DMS79 (cell line): ENCODE measurements at places on chromosomes 3 and 15.

- no peak for DNase-seq
These were observed 56.6 kb downstream of the RFTN1 start for GRCh38 chr3:16456784-16457415.

DNA sequence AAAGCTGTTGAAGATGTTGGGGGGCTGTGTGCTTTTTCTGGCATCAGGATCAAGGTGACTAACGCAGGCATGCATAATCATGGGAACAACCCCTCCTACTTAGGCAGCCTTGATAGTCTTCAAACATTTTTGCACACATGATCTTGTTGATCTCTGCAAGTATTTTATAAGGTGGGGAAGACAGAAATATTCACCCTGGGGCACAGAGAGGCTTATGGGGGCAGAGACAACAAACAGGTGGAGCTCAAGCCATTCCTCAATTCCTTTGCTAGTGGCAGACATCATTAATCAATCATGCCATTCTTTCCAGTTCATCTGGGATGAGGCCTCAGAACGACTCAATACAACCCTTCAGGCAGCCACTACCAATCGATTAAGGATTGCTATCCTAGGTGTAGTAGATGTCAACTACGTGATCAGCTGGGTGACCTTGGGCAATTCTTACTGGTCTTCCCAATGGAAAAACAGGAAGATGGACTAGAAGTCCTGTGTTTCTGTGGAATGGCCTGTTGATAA is 110.3 kb upstream of the SMAD3 start:
- no peak for DNase-seq

DNA sequence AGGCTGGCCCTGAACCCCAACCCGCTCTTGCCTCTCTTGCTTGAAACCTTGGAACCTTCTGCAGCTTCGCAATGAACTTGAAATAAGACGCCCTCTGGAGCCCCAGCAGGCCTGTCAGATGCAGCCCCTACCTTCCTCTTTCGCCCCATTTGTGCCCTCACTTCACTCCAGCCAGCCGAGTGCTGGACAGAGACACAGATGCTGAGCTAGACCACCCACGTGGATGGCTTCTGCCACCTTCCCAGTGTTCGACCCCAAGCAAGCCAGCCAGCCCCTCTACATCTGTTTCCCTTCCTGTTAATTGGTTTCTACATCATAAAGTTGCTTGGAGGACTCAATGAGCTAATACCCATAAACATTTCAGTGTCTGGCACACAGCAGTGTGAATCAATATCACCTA is 23.8 kb upstream of the SNRPA1 start:
- DNase-seq: no peak

DNA sequence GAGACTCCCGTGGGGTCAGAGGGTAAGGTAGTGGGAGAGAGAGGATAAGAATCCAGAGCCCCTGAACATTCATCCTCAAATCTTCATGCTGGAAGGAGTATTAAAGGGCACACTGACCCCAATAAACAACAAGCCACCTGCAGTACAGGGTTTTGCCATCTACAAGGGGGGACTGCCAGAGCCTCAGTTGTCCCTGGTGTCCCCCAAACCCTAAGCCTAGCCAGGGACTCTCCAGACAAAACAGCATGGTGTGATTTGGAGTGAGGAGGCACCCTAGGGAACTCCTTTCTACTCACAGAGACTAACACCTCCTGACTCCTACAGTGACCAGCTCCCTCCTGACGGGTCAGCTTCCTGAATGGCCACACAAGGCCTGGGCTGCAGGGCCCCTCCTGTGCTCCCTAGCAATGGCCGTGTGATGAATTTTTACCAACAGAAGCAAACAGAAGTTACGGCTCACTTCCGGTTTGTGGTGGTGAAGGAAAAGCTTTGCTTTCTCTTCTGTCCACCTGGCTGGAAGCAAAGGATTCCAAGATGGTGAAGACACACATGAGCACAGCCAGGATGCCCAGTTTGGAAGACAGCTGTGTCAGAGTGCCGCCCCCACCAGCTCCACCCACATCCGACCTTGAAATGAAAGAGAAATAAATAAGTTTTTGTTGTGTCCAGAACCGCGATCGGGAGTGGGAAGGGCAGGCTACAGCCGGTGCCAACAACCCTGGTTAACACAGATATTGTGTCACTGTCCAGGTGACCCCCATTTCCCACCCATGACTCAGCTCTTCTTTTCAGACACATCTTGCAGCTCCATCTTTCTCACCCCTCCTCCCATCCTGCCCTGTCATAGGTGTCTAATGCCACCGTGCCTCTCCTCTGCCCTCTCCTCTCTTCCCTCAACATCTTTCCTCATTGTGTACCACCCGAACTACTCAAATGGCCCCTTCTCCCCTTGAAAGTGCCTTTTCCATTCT is 69.6 kb upstream of the ATP13A3 start:
- no peak for DNase-seq

DNA sequence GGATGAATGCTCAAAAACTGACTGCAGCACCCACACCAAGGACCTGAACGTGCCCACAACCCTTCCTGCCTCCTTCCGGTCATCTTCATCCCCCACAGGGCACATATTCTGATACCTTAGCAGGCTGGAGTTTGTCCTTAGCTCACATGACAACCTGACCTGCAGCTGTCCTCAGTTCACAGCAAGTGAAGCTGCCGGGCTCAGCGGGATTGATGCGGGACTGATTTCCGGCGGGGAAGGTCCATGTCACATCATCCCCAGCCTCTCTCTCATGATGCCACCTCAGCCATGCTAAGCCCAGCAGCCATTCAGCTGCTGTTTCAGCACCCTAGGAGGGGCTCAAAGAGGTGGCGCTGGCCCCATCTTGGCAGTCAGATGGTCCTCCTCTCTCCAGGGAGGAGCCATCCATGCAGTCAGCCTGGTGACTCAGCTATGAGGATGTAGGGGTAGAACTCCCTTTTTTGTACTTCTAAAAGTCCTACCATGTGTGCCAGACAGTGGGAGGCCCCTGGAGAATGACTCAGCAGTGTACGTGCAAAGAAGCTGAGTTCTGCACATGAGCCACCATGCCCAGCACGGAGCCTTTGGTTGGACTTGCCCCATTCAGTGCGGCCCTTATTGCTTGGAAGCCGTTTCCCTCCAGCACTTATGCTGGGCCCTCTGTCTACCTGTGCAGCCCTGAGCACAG is 9.5 kb downstream of the CA12 start:
- no peak for DNase-seq

DNA sequence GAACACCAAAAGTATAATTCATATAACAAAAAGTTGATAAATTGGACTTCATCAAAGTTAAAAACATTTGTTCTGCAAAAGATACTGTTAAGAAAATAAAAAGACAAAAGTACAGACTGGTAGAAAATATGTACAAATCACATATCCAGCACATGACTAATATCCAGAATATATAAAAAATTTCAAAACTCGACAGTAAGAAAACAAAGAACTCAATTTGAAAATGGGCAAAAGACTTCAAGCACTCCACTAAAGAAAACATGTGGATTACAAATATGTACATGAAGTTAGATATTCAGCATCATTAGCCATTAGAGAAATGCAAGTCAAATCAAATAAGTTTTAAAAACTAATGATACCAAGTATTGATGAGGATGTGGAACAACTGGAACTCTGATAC is 6.7 kb downstream of the GK5 start:
- DNase-seq: no peak

DNA sequence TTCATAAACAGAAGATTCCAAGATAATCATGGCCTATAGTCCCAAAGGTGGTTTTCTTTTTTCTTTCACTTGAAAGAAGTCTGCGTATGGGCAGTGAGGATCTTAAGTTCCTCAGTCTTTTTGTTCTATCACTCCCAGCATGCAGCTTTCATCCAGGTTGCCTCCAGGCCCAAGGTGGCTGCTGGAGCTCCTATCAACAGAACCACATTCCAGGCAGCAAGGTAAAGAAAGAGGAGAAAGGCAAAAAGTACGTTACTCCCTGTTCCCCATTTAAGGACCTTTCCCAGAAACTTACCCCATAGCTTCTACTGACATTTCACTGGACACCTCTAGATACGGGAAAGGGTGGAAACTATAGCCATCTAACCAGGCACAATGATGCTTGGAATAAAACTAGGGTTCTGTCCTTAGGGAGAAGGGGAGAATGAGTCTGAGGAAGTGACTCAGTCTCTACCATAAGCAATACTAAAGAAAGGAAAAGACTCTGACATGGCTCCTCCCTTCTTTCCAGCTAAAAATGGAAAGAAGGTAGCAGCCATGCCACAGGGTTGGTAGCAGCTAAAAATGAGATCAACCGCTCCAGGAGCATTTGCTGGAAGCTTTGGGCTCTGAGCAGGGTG is 313.9 kb upstream of the NR2E3 start:
- DNase-seq: no peak

- DNase-seq: no peak
These were observed 651.6 kb downstream of the NTRK3 start for GRCh38 chr15:87604857-87605446.

- DNase-seq: no peak
These were observed 95.2 kb upstream of the C3orf80 start for GRCh38 chr3:160130071-160130470.

DNA sequence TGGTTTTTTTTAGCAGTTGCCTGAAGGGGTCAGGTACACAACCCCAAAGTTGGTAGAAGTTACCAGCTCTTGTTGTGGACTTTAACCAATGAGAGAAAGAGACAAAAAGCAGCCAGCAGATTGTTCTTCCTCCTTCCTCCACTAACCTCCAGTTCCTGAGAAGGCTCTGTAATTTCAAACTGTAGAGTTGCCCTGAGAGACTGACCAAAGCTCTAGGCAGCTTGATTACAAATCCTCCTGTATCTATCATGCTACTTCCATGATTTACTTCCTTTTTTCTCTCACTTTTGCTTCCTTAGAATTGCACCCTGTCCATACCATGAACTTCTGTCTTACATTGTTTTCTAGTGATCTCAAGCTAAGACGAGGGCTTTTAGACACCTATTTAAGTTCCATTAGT is 29.2 kb downstream of the NSUN3 start:
- no peak for DNase-seq

GRCh38 chr3:66394019-66394752 is 106.6 kb downstream of the LRIG1 start:
- DNase-seq: no peak

- no peak for DNase-seq
These were observed 131.7 kb downstream of the CTNNB1 start for GRCh38 chr3:41331041-41331440.

DNA sequence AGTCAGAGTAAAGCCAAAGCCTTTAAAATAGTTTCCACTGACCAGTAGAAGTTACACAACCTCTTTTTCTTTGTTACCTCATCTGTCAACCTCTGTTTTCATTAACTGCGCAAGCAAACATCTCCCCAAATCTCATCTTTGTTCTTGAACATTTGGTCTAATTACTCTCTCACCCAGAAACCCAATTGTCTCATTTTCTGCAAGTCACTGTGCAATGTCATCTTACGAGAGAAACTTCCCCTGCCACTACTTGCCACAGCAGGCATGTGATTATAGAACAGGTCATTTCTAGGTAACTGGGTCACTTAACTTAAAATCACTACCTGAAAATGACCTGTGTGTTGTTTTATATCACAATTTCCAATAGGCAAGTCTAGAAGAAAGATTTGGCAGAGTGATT is 159.4 kb downstream of the SI start:
- DNase-seq: no peak

GRCh38 chr3:32703491-32703972 is 18.5 kb downstream of the CNOT10 start:
- DNase-seq: no peak

DNA sequence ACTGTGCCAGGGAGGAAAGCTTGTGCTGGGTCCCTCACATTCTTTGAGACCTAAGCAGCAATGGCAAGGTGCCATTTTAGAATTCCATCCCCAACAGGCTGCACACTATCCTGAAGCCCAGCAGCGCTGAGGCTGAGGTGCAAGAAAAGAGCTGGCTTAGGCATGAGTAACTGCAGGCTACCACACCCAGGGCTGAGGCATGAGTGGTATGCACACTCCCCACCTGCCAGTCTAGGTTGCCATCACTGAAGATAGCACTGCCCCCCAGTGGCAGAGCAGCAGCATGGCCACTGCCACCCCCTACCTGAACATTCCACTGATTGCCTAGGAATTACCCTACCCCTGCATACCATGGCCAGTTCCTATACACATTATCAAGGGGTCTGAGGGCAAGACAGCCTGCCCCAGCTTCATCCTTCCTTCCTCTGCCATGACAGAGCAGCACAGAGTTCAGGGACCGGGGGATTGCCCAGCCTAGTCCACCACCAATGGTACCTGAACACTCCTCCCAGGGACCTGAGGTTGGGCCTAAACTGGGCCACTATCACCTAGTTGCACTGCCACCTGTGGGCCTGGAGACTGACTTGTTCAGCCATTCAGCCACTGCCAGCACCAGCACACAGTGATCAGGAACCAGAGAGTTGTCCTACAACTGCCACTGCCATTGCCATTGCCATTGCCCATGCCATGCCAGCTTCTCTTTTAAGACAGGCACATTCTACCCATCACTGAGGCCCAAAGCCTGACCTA is 129.8 kb downstream of the SATB1 start:
- DNase-seq: no peak

- no peak for DNase-seq
These were observed 62.5 kb upstream of the SLCO2A1 start for GRCh38 chr3:134092208-134092701.
